ENCODE measurements at places on chromosomes 3 and 15.

DNA sequence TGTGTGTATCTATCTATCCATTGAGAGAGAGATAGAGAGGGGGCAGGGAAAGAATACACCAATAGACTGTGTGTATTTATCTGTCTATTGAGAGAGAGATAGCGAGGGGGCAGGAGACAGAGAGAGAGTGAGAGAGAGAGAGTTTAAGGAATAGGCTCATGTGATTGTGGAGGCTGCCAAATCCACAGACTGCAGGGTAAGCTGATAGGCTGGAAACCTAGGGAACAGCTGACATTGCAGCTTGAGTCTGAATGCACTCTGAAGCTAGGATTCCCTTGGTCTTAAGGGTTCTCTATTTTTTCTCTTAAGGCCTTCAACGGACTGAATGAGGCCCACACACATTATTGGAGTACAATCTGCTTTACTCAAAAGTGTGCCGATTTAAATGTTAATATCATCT lies 255.8 kb downstream of the EPHA3 start:
- no peak for DNase-seq

- DNase-seq = peak; percentile 47
Measured at GRCh38 chr3:53938645-53939044, 47.0 kb upstream of the SELENOK start.

GRCh38 chr15:69359722-69360121 lies 54.4 kb upstream of the KIF23 start:
- DNase-seq = no peak

DNA sequence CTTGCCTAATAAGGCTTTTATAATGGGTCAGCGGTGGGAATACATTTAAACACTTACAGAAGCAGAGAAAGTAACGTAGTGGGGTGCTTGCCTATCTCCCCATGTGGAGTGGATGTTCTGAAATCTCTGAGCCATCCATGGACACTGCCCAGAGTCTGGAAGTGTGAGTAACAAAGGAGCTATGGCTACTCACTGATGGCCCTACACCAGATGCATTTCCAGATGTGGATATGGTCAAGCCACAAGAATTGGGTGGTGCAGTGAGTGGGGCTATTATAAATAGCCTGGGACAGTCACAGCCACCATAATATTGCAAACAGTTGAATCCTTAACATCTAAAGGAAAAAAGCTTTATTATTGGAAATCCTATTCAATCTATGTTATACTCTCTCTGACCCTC lies 96.6 kb downstream of the CGNL1 start:
- no peak for DNase-seq

- no peak for DNase-seq
Measured at GRCh38 chr15:85475317-85475701, 94.9 kb downstream of the AKAP13 start.

DNA sequence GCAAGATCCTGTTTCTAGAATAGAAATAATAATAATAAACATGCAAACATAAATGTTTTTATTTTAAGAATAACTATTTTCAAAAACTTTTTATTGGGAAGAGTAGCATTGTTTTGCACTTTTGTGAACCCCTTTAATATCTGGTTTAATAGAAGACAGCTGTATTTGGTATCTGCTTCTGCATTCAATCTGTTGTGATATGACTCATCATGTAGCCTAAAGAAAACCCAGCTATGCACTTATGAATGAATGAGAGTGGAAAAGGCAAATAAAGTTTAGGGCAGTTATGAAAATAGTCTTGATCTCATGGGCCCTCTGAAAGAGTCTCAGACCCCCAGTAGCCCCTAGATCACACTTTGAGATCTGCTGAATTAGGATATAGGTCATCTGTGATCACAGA lies 100.4 kb upstream of the PPP2R3A start:
- DNase-seq = no peak

- DNase-seq = peak; percentile 19
Measured at GRCh38 chr3:173529062-173529711, 131.6 kb downstream of the NLGN1 start.

- DNase-seq = no peak
Measured at GRCh38 chr15:62756326-62756994, 286.1 kb upstream of the TPM1 start.

DNA sequence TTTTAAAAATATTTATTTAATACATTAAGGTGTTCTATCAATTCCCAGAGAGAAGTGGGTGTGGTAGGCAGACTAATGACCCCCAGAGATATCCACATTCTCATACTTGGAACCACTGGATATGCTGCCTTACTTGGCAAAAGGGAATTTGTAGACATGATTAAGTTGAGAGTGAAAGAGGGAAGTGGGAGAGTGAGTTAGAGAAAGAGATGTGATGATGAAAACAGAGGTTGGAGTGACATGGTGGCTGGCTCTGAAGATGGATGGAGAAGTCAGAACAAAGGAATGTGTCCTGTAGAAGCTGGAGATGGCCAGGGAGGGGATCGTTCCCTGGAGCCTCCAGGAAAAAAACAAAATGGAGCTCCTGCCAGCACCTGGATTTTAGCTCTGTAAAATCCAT lies 32.0 kb downstream of the TNFAIP8L3 start:
- no peak for DNase-seq

- no peak for DNase-seq
Measured at GRCh38 chr3:59885899-59886400, 836.1 kb upstream of the CFAP20DC start.

DNA sequence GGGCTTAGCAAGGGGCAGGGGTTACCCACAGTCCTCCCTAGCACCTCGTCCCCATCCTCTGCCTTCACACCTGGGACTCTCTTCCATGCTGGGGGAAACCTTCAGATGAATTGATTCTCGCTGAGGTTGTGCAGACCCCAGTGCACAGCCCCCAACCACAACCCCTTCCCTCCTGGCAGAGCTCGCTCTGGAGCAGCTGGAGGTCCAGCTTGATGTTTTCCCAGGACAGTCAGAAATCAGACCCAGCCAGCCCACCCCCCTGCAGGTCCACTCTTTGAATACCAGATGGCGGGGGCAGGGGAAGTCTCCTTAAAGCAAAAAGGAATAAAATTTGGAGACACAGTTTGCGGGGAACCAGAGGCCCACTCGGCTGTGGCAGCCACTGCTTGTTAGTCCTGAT lies 234.4 kb downstream of the XXYLT1 start:
- DNase-seq = no peak

- DNase-seq = peak; percentile 30
Measured at GRCh38 chr3:100603469-100603868, 5.9 kb upstream of the ADGRG7 start.

DNA sequence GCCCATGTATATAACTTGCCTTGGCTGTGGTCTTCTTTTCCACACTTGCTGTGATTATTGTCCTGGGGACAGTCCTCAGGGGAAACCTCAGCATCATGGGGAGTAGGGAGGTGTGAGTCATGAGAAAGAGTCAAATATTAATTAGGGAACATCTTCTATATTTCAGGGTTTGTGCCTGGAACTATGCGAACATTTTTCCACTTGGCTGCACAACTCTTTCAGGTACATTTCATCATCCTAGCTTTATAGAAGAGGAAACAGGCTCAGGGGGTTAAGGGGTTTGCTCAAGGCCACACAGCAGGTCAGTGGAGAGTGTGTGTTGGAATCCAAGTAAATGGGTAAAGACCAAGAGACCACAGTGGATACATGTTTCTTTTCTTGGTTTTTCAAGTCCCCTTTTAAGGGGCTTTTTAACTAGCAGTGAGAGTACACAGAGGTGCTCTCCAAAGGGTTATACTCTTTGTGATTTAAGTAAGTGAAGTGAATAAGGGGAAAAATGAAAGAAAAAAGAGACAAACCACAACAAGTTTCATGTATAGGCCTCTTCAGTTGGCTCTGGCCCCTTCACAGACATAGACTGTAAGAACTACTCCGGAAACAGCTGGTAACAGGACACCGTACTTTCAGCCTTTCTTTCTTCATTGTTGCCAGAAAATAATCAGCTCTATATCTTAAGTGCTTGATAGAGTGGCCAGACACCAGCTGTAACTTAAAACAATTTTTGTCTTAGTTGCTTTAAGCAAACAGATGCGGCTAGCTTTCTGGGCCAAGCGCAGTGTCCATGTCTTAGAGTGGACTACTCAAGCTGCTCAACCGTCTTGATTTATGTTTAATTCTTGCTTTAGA lies 64.6 kb downstream of the EEFSEC start:
- no peak for DNase-seq

DNA sequence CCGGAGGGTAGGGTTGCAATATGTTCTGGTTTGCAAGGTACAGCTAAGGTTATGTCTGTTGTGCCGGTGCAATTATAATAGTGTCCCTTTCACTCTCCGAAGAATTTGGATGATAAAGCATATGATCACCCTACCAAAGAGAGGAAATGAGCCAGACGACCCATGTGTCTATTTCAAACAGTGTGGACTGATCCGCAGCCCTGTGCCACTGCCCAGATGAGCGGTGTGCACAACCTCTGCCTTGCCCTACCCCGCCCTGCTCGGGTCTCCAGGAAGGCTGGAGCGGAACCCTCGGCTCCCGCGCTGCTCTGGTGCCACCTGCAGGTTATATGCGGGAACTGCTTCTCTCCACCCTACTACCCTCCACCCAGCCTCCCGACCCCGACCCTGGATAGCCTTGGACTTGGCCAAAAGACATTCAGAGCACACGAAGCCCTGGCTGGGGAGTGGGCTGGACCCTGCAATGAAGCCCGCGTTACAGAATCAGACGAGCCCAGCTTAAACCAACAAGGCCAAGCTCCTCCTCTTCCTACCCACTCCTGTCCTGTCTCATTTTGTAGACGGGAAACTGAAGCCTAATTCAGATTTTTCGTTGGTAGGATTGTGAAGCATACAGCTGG lies 68.4 kb upstream of the CHRNB4 start:
- peak; percentile 73 for DNase-seq

DNA sequence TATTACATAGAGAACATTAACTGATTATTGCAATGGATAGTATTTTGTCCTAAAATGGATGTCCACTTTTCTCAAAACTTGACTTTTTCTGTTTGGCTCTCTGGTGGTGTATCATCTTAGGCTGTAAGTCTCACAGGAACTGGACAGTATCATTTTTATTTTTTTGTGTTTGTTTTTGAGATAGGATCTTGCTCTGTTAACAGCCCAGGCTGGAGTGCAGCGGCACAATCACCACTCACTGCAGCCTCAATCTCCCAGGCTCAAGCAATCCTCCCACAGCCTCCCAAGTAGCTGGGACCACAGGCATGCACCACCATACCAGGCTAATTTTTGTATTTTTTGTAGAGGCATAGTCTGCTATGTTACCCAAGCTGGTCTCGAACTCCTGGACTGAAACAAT lies 13.1 kb downstream of the CHST14 start:
- DNase-seq = no peak

GRCh38 chr3:159821110-159821509 lies 167.5 kb upstream of the IL12A start:
- no peak for DNase-seq

- no peak for DNase-seq
Measured at GRCh38 chr3:180467177-180467576, 134.8 kb upstream of the TTC14 start.

- no peak for DNase-seq
Measured at GRCh38 chr3:195015021-195015420, 255.9 kb downstream of the XXYLT1 start.

- DNase-seq = no peak
Measured at GRCh38 chr3:101848326-101848725, 988 bp upstream of the NFKBIZ start.

DNA sequence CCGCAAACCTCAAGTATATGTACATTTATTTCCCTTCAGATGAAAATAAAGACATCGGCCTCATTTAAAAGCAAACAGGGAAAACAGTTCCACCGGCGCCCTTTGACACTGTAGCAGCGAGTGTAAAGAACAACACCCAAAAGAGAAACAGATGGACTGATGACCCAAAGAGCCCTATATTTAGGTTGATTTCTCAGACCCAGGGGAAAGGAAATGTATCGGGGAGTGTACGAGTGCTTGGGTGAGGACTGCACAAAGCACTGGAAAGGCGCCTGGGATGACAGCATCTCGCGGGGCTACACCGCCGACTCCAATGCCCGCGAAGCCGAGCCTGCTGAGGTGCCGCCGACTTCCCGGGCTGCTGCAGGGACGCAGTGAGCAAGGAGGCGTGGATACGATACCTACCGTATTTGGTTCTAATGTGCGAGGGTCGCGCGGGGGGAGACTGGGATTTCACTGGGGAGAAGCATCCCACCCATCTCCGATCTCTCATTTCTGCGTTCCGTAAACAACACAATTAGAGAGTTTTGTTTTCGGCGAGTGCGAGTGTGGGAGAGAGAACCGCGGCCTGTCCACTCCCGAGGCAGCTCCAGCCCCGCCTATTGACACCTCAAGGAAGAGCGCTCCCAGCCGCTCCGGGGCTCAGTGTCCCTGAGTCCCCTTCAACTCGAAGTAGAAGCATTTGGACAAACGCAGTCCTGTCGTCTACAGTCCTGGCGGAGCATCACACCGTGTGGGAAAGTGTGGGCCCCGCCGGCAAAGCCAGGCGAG lies 2.0 kb downstream of the MECOM start:
- DNase-seq = no peak

DNA sequence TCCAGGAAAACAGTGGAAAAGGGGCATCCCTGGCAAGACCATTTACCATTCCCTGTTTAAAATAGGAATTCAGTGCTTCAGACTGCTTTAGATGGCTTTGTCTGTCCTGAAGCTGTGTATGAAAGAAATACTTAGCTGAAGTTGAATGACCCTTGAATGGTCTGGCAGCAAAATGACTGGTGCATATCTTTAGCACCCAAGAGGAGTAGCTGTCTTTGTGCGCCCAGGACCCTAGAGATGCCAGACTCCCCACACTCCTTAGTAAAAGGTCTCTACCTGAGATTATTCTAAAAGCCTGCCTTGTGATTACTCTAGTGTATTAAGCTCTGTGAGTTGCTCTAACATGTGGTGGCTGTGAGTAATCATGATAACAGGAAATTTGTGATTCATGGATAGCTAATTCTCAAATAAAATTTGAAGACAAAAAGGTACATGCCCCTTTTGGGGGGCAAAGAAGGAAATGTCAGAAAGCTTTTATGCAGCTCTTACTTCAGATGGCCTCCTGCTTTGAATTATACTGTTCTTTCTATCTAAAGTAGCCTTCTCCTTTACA lies 3.2 kb downstream of the MAPKBP1 start:
- no peak for DNase-seq

DNA sequence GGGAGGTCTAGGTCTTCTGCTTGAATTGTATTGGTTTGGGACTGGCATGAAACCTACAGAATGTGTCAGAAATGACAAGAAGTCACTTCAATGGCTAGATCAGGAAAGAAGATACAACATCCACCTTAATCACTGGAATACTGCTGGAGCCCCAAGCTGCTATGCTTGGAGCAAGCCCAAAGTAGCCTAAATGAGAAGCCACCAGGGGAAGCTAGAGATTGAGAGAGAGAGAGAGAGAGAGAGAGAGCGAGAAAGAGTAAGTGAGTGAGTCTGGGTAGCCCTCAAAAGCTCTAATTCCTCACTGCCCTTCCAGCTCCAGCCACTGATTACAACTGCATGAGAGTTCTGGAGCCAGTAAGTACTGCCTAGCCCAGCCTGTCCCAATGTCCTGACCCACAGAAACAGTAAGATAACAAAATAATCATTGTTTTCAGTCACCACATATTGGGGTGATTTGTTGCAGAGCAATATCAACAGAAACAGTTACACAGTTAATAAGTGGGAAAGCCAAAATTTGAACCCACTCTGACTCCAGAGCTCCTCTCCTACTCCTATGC lies 529.2 kb upstream of the GOLIM4 start:
- DNase-seq = no peak

All from activated CD4-positive, alpha-beta T cell treated with anti-CD3 and anti-CD28 coated beads, Interleukin-10, Interleukin-2, amounts not matched to agents 100 ng/mL and 50 ng/mL, durations not matched to agents 16 hours and 8 hours (primary cell).